ENCODE measurements at places on chromosomes 12 and 14.

DNA sequence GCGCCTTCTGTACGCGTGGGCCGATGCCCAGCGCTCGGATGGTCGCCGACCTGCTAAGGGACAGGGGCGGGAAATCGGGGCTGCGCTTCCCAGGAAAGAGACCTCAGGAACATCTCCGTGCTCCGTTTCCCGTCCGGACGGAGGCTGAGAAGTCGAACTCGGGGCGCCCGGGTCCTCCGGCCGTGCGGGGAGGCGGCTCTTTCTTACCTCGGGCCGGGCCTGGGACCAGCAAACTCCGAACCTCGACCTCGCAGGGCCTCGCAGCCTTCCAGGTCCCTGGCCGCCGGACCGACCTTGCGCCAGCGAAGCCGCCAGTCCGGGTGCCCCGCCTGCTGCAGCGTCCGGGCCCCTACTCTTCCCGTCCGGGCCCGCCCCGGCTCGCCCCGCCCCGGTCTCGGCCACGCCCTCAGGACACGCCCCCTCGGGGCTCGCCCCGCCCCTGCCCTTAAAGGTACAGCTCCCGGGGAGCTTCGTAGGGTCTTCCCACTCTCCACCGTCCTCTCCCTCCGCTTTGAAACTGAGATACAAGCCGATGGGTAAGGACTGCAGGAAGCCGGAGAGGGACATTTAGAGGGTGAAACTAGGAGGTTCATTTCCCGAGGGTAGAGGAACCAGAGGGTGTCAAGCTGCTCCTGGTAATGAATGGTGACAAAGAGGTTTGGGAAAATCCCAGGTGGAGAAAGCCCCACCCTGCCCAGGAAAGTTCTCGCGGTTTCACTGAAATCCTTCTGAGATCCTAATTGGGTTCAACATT lies at the start of gene SLC8B1:
Gene SLC8B1 (minus strand): TSS at position 324 of the 754 bp plus-strand sequence. CDS start 2,231 bp downstream, outside the sequence.
- DNase-seq, result peak; percentile 76

DNA sequence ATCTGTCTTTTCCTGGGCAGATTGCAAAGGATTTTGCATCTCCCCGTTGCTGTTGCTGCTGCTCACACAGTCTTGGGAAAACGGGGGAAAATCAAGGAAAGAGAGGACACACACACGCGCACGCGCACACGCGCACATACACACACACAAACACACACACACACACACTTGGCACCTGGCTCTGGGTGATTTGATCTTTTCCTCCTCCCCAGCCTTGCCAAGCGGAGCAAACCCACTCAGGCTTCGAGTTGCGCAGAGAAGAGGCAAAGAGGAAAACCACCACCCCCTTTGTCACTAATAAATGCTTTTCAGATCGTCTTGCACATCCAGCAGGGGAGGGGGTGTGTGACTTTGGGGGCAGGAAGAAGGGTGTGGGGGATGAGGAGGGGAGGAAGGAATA lies 965 bp upstream of the NOS1 start:
- DNase-seq, result no peak

DNA sequence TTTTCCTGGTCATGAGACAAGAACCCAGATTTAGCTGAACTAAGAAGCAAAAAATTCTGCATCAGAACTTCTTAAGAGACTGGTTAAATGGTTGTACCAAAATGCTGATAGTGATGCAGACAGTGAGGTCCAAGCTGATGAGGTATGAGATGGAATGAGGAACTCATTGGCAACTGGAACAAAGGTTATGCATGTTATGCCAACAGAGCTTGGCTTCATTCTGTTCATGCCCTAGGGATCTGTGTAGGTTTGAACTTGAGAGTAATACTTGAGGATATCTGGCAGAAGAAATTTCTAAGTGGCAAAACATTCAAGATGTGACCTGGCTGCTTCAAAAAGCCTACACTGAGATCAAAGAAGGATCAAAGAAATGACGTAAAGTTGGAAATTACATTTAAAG lies 398.0 kb downstream of the FSCB start:
- DNase-seq, result no peak

DNA sequence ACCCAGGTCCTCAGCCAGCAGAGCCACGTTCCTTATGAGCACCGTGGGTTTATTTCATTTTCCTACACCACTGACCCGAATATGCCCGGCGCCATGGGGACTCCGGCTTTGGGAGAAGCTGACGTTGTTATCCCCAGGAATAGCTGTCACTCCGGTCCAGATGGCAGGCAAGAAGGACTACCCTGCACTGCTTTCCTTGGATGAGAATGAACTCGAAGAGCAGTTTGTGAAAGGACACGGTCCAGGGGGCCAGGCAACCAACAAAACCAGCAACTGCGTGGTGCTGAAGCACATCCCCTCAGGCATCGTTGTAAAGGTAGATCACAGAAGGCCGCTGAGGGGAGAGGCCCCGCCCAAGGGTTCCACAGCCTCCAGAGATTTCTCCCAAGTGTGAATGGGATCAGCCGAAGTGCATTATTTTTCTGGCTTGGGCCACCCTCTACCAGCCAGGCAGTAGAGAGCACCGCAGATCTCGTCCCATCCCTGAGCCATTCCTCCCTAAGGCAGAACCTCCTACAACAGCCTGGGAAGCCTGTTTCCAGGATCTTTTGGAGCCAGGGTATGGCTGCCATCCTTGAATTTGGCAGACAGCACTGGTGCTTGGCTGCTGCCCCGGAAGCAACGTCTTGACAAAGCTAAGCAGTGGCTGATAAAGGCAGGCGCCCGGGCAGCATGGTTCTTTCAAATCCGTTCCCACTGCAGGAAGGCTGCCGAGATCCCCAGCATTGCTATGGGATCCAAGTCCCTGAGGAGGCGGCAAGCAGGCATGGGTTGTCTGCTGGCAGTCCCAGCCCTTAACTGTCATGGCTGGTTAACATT lies 17.8 kb downstream of the CDK2AP1 start:
- no peak for DNase-seq

DNA sequence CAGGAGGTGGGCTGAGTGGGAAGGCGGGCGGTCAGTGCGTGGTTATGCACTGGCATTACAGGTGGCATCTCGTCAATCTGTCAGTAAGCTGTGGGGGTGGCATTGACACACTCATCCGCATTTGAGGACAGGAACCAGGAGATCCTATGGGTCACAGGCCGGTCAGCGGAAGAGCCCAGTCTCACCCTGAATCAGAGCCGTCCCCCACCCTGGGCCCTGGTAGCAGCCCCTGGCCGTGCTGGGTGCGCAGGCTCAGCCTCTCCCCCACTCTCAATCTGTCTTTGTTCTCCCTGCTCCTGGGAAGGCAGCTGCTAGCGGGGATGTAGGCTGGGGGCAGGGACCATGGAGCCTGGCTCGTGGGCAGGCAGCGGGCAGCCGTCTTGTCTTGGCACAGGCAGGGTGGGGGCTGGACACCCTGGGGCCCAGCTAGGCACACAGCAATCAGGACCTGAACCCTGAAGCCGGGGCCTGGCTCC lies 5.1 kb downstream of the INF2 start:
- no peak for DNase-seq

- no peak for DNase-seq
Observed at GRCh38 chr12:14982562-14982961, 9.7 kb downstream of the PDE6H start.
